ENCODE measurements at places on chromosomes 7 and 10.

GRCh38 chr7:25014756-25015155 is 34.8 kb upstream of the OSBPL3 start:
- no peak for DNase-seq

DNA sequence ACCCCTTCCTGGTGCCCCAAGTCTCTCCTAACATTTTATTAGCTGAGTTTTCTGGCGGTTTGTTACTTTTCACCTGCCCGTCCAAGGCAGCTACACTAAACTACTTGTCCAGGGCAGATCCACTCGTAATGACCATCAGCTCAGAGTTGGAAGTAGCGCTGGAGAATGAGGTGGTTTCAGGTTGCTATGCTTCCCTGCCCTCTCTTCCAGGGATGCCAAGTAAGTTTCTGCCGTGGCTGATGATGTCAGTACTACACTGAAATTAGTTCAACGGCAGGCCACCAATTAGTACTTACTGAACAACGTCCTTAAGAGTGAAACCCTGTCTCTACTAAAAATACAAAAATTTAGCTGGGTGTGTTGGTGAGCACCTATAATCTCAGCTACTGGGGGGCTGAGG is 55.2 kb downstream of the DIP2C start:
- DNase-seq, result no peak

DNA sequence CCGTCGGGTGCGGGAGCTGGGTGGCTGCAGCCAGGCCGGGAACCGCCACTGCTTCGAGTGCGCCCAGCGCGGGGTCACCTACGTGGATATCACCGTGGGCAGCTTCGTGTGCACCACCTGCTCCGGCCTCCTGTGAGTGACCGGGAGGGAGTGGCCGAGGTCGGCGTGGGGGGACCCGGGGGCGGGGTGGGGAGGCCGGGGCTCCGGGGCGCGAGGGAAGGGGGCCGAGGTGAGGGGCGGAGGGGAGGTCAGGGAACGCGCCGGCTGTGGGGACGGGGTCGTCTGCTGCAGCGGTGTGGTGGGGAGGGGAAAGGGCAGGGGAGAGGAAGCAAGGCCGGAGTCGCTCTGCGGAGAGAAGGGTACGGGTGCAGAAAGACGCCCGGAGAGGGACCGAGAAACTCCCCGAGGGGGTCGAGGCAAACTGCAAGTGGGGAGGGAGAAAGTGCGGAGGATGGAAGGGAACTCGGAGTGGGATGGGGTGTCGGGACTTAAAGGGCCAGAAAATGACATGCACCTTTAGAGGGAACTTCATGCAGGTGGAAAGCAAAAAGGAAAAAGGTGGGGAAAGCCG is 518 bp downstream of the AGFG2 start:
- DNase-seq, result no peak

- DNase-seq, result no peak
Measured at GRCh38 chr7:88458946-88459345, 152.3 kb upstream of the STEAP4 start.

DNA sequence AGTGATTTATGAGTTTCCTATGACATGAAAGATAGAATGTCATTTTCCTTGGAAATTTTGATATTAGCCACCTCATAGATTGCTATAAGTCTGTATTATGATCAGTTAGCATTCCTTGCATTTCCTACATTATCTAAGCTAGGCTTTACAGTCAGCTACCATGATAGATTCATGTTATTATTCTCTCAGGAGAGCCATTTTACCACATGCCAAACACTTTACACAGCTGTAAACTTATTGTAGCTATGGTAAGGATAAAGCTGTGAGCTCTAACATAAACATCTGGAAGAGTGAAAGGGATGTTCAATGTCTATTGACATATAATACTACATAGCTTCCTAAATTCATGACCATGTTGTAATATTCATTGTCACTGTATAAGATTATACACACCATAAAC is 608.0 kb downstream of the PHTF2 start:
- DNase-seq, result no peak

- no peak for DNase-seq
Measured at GRCh38 chr10:96706331-96706853, 13.9 kb downstream of the PIK3AP1 start.

DNA sequence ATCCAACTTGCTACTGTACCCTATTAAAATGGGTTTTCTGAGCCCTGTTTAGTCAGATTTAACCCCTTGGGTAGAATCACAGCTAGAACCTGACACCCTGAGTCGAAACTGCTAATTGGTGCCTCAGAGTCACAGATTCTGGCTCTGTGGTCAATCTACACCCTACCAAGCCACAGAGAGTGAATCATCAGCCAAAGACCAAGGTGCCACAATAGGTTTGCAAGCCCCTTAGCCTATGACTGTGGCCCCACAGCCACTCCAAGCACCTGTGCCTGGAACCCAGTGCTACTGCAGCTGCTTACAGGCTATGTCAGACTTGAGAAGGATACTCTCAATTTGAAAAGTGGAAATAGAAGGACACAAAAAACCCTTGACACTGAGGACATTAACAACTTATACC is 202.8 kb upstream of the KCND2 start:
- DNase-seq, result no peak

DNA sequence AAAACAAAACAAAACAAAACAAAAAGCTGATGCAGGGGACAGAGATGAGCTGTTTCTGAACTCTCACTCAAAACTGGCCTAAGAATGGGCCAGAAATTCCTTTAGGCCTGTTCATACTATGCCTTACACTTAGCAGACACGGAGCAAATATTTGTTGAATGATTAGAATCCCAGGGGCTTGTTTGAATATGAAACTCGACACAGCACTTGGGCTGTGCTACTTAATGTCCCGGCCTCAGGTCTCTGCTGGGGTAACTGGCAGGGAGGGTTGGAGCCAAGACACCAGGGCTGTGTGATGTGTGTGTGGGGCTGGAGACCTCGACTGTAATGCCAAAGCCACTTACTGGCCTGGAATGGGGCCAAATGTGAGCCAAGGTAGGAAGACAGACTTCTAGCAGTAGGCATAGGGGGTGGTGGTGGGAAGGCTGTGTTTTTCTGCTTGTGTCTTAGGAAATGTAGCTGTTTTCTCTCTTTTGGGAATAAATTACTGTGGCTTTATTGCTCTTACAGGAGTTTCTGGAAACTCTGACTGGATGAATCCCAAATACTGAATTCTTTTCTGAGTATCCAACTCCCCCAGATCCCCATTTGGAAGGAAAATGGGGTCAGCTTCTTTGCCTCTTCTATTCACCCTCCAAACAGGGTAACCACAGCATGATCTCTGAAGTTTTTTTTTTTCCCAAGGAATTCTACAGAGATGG is 66.7 kb downstream of the EMX2 start:
- DNase-seq, result no peak

- no peak for DNase-seq
Measured at GRCh38 chr7:28481091-28481926, 69.0 kb downstream of the CREB5 start.

All from cortex of kidney (tissue), 1 donor.